ENCODE measurements at places on chromosomes 12 and 14. TPM values are rescaled to one million over a fixed set of nuclear protein-coding genes. Genes with fewer than 3 reads are reported as not detected.

GRCh38 chr14:20751963-20752562, 6.4 kb downstream of the EDDM3A start:
- DNase-seq = no peak

GRCh38 chr12:56103066-56103711, 1.2 kb upstream of the PA2G4 start:
- DNase-seq = no peak

Gene DNAI7
- not detected for total RNA-seq

GRCh38 chr12:124720004-124720680, 143.5 kb downstream of the SCARB1 start:
- DNase-seq = no peak

DNA sequence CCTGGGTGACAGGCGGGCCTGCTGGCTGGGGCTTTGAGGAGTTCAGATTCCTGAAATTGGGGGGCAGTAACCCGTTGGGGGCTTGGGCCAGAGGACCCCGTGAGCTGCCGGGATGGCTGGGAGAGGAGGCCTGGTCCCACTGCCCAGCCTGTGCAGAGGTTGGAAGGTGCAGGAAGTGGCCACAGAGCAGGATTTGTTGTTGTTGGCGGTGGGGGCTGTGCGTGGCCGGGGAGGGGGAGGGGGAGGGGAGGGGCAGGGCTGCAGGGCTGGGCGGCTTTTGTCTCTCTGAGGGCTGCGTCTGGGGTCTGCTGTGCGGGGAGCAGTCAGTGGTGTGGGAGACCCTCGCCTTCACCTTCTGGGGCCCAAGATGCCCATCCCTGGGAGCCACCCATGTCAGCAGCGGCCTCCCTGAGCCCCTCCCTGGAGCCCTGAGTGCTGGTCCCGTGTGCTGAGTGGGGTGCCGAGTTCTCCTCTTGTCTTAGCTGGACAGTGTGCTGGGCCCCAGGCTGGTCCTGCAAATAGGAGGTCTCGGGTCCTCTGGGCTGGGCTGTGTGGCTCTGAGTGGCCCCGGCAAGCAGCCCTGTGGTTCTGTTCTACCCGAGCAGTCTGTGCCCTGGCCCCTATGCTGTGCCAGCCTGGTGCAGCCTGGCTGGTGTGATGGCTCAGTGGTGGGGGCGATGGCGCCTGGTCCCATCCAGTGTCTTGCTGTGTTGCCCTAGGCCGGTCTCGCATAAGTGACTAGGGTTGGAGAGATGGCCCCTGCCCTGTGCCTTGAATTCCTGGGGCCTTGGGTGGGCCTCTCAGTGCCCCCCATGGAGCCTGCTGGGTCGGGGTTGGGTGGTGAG, 10.3 kb downstream of the KIF26A start:
- peak; percentile 84 for DNase-seq

DNA sequence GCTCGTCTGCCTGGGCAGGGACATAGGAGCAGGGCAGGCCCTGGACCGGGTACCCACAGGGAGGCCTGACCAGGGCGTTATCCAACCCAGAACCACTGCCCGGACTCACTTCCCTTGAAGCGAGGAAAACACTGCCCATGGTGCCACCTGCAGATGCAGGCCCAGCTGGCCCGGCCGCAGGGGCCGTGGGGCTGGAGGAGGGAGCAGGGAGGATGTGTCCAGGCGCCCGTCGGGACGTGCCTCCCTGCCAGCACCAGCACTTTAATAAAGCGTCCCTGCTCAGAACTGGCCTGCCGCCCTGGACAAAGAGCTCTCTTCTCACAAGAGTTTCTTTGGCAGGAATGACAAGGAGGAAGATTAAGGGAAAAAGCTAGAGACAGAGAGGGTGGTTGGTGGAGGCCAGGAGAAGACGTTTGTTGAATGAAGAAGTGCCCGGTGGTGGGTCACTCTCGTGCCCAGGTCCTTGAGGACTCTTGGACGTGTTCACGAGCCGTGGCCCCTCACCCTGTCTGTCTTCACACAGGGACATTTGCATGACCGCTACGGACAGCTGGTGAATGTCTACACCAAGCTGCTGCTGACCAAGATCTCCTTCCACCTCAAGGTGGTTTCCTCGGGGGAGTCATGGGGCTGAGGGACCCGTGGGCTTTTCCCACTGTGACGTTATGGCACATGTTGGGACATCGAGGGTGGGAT, 14.2 kb downstream of the HIP1R start:
- DNase-seq = peak; percentile 53

Gene MYF5
- not detected for total RNA-seq

DNA sequence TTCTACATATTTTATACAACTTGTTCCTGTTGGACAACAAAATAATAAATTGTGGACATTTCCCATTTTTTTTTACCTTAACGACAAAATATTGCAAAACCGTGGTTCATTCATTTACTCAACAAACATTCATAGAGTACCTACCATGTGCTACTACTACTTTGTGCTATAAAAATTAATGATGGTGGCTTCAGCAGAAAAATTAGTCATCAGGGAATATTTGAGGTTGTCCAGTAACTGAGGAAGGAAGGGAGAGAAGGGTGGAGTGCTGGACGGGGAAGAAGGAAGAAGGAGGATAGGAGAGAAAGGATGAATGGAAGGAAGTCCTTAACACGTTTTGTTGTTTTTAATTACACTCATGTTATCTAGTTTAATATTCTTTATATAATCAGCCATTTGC, 53.7 kb downstream of the PPFIBP1 start:
- DNase-seq = no peak

GRCh38 chr12:131112700-131113290, 159.1 kb downstream of the ADGRD1 start:
- DNase-seq = no peak

DNA sequence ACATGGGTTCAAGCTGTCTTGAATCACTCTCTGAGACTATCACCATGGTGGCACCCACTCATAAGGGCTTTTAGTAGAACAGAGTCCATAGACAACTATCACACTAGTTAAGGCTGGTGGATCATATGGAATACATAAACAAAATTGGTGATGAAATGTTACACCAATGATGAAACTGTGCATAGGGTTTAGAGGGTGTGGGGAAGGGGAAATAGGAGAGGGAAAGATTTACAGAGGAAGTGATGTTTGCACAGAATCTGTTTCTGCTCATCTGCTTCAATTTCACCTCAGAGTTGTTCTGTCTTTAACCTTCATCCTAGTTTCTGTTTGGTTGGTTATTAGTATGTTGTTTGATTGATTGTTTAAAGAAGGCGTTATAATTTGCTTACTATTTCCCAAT, 2.4 kb upstream of the RXYLT1 start:
- no peak for DNase-seq

Gene SAMD4A
- total RNA-seq = 7.6 TPM

- DNase-seq = no peak
Observed at GRCh38 chr14:68349900-68350629, 442.8 kb downstream of the ZFP36L1 start.

GRCh38 chr14:104694991-104695659, 5.7 kb downstream of the INF2 start:
- peak; percentile 85 for DNase-seq

DNA sequence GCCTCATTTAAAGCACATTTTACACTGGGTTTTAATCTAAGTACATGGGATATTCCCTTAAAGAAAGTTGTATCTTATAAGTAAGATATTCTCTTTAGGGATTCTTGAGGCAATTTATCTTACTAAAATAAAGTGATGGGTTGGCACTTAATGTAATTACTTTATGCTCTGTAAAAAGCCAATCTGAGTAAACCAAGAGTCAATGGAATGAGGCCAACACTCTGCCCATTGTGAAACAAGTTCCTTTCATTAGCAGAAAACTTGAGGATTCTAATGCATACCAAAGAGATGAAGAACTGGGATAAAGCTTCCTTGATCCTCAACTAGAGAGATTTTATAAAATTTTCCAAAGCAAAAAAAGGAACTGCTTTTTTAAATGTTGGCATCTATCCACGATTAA, 121.2 kb downstream of the METTL25 start:
- no peak for DNase-seq

- no peak for DNase-seq
Observed at GRCh38 chr14:65297744-65298143, 114.8 kb upstream of the FUT8 start.

- peak; percentile 73 for DNase-seq
Observed at GRCh38 chr14:60655898-60656685, 6.8 kb upstream of the SIX1 start.

Gene SGPP1
- total RNA-seq = 15.0 TPM

DNA sequence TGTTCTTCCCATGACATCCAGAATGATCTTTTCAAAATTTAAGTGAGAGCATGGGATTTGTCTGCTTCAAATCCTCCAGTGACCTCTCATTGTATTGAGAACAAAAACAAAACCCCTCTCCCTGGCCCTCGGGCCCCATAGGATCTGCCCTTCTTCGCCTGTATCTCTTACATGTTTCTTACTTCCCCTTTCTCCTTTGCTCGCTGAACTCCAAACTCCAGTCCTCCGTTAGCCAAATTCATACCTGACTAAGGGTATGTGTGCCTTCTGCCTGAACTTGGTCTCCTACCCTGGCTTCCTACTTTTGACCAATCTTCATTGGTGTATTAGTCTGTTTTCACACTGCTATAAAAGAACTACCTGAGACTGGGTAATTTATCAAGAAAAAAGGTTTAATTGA, 13.2 kb upstream of the TSPAN11 start:
- no peak for DNase-seq

GRCh38 chr12:79778802-79779448, 88.2 kb upstream of the PAWR start:
- no peak for DNase-seq

Gene RNF212B
- total RNA-seq = not detected

Gene GPX2
- total RNA-seq = 0.63 TPM

DNA sequence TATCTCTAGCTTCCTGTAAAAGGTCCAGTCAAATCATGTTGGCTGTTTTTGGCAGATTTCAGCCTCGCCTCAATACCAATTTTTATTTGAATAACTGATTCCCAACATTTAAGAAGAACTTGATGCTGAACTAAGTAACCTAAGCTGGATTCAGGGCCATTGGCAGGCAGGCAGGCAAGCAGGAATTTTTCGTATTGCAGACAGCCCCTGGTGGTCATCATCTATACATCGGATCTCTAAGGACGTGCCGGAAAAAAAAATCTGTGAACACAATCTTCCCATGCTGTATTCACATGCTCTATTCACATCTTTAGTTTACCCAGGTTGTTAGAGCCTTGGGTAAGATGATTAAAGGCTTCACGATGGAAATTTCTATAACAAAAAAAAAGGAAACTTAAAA, 7.0 kb downstream of the VCPKMT start:
- DNase-seq = no peak

- peak; percentile 45 for DNase-seq
Observed at GRCh38 chr12:118034429-118035189, 18.1 kb downstream of the RFC5 start.

DNA sequence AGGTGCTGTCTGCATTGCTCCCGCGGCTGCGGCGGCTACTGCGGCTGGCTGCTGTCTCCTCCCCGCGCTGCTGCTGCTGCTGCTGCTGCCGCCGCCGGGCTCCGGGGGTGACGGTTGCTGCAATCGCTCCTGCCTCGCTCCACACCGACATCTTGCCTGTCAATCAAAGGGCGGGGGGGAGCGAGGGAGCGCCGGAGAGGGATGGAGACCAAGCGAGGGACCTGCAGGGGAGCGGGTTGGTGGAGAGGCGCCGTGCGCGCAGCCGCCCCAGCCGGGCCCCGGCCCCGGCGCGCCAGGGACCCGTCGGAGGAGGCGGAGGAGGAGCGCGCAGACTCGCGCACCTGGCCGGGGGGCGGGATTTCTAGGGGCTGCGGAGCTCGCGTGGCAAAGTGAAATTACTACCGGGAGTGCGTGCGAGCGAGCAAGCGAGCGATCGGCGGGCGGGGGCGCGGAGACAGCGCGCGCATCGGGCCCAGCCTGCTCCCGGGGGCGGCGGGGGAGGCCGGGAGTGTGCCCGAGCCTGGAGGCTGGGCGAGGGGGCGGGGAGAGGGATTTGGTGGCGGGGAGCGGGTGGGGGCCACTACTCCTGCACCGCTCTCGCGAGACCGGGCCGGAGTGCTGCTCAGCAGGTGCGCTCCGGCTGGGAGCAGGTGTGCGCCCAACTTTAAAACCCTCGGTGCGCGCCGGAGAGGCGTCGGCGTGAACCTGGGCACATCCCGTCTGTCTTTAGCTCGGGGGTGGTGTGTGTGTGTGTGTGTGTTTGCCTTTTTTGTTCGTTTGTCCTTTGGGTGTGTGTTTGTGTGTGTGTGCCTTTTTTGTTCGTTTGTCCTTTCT, at the start of gene KSR2:
Gene KSR2 (minus strand): TSS at position 165 of the 834 bp plus-strand sequence. CDS start 735 bp downstream, outside the sequence.
- peak; percentile 97 for DNase-seq

GRCh38 chr14:24988760-24989159, 61.2 kb downstream of the STXBP6 start:
- DNase-seq = no peak

All from H7 (cell line).